Hematopoietic multipotent progenitor cell treated with erythropoietin and hydrocortisone succinate and interleukin-3 and kit ligand, for 17 days (in vitro differentiated cells): ENCODE measurements at places on chromosomes 13 and 19.

GRCh38 chr19:48674921-48675824 is 2.4 kb upstream of the NTN5 start:
- peak; percentile 81 for DNase-seq

DNA sequence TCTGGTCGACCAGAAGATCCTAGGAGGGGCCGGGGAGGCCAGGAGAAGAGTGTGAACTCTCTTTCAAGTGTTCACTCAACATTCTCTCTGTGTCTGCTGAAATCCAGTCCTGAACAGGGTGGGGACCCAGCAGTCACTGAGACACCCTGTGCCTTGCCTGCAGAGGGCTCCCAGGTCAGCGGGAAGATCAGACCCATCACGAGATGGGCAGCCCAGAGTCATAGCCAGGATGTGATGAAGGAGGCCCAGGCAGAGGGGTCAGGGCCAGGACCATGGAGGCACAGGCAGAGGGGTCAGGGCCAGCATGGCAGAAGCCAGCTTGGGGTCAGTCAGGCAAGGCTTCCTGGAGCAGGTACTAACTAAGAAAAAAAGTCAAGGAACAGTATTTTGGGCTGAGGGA is 9.4 kb downstream of the NUMBL start:
- no peak for DNase-seq

GRCh38 chr13:44967704-44968433 is 21.4 kb downstream of the NUFIP1 start:
- no peak for DNase-seq

DNA sequence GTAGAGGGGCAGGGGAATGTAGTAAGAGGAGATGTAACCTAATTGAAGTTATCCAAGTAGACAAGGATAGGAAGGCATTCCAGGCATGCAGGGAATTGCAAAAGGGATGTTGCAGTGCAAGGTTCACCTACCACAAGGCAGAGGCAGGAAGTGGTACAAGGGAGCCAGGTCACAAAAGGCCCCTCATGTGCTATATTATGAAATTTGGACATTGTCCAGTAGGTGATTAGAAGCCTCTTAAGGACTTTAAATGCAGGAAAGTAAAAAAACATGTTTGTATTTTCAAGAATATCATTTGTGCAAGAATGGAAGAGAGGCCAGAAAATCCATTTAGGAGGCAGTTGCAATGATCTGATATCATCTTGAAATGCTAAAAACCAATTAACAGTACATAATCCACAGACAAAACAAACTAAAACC is 111.4 kb downstream of the FRY start:
- DNase-seq, result no peak

DNA sequence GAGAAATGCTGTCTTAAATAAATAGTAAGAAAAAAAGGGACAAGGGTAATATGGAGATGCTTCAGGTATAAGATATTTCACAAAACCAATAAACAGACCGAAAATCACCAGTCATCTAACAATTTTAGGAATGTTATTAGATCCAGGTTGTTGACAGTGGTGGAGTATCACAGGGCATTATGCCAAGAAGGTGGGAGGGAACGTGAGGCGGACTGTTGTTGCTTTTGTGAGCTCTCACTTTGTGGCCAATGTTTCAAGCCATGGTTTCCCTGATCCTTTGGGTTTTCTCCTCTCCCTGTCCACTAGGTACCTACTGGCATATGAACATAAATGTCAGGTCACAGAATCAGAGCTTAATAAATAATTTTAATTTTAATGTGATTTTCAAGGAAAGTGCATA is 790.3 kb upstream of the SLITRK1 start:
- no peak for DNase-seq

GRCh38 chr13:113959198-113959597 is 14.7 kb downstream of the C13orf46 start:
- no peak for DNase-seq

DNA sequence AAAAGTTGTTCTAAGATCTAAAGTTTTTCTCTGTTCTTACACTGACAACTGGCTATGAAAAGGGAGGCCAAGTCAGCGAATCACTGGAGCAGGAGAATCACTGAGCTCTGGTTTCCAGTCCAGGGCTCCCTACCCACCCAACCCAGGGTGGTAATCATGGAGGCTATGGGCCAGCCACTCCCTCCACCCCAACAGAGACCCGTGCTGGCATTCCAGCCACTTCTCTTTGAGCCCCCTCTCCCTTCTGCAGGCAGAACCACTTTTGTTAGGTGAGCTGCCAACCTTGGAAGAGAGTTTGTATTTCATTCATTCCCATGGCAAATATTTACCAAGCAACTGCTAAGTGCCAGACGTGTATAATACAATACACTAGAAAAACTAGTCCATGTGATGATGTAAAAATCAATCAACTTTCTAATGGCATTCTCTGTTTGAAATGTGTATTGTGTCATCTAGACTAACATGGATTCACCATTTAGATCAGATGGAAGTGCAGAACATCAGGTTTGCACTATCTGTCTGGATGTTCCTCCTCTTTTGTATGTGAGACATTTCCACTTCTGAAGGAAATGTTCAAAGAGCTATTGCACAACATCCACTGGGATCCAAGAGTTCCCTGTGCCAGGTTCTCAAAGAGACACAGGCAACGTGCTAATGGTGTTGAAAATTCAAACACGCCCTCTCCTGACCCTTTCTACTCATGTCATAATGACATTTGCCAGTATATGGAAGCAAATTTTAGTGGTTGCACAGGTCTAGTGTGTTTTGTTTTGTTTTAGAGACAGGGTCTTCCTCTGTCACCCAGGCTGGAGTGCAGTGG is 5.3 kb downstream of the MLNR start:
- DNase-seq, result no peak

- no peak for DNase-seq
These were observed 142.3 kb downstream of the KLF12 start for GRCh38 chr13:73991884-73992283.

DNA sequence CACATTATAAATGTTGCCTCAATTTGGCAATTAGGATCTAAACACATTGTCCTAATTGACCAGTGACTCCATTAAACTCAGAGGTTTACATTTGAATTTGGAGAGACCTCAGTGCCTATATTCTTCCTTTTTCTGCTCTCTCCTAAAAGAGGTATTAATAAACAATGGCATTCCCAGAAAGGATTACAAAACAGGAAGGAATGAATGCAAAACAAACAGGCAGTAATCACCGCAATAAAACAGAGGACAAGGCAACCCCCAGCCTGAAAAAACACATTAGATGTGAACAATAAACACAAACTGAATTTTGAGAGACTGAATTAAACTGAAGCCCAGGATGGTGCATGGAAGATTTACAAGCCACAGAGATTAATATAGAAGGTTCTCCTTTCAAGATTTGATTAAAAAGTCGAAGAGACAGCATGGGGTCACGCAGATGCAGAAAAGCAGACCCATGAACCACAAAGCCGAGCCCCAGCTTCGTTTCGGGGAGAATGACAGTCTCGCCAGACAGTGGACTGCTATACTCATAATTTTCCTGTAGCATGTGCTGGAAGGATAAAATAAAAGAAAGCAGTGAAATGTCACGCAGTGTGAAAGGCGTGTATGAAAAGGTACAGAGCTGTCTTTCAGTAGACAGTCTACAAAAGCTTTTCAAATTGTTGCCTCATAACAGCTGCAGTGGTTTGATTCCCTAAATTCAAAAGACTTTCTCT is 503.0 kb downstream of the LIG4 start:
- DNase-seq, result no peak

DNA sequence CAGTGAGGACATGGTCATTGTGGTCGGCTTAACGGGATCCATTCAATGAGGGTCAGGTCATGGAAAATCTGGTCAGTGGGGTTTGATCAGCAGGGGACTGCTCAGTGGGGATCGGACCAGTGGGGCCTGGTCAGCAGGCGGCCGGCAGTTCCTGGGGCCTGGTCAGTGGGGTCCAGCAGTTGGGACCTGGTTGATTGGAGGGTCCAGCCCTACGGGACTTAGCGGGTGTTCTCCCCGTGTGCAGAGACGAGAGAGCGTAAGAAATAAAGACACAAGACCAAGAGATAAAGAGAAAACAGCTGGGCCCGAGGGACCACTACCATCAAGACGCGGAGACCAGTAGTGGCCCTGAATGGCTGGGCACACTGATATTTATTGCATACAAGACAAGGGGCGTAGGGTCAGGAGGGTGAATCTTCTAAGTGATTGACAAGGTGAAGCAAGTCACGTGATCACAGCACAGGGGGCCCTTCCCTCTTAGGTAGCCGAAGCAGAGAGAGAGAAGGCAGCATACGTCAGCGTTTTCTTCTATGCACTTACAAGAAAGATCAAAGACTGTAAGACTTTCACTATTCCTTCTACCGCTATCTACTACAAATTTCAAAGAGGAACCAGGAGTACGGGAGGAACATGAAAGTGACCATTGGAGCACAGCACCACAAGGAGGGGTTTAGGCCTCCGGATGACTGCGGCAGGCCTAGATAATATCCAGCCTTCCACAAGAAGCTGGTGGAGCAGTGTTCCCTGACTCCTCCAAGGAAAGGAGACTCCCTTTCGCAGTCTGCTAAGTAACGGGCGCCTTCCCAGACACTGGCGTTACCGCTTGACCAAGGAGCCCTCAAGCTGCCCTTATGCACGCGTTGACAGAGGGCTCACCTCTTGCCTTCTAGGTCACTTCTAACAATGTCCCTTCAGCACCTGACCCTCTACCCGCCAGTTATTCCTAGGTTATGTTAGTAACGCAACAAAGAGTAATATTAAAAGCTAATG is 62.1 kb upstream of the TPM4 start:
- DNase-seq, result no peak

GRCh38 chr19:4730740-4731171 is 7.1 kb upstream of the DPP9 start:
- DNase-seq, result peak; percentile 63

GRCh38 chr13:97975280-97975847 is 21.9 kb downstream of the IPO5 start:
- no peak for DNase-seq

DNA sequence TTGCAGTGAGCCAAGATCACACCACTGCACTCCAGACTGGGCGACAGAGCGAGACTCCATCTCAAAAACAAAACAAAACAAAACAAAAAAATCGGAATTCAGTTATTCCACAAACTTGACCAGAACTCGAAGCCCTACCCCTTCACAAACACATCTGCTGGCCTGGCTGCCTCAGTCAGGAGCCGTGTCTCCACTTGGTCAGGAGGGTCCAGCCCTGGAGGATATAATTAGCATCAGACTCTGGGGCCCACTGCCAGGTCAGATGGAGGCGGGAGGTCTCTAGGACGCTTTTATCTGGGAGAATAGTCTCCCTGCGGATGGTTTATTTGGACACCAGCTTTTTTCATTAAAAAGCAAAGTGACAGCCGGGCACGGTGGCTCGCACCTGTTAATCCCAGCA is 8.0 kb downstream of the ELL start:
- DNase-seq, result no peak

DNA sequence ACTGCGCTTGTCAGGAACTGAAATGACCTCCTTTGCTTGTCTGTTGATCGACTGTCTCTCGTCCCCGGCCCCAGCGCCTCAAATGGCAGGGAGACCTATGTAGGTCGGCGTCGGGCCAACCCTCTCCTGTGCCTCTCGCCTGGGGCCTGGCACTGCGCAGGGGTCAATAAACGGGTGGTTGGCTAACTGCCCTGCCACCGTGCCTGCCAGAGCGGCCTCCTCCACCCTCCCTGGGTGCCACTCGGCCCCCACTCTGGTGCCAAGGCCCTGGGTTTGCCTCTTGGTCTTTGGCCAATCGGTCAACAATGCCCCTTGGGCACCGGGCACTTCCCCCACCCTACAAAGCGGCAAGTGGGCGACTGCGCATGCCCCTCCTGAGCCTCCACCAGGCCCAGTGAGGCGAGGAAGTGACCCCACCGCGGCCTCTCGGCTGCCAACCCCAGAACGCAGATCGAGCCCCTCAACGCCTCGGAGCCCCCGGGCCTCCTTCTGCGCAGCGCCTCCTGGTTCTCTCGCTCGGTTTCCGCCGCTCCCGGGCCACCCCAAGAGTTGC is 1.1 kb downstream of the KEAP1 start:
- peak; percentile 77 for DNase-seq

DNA sequence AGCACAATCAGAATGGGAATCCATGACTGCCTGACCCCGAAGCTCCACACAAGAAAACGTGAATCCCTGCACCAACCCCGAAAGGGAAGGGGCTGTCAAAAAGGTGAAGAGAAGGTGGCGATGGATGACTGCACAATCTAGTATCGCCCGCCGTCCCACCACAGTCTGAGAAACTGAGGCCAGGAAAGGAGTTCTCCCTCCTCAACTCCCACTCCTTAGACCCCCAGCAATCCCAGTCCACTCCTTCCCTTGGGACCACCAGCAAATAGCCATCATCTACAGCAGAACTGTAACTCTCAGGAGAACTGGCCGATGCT is 451 bp downstream of the NOSIP start:
- DNase-seq, result peak; percentile 17

- DNase-seq, result no peak
These were observed 1047.5 kb upstream of the MIR17HG start for GRCh38 chr13:90300015-90300414.

DNA sequence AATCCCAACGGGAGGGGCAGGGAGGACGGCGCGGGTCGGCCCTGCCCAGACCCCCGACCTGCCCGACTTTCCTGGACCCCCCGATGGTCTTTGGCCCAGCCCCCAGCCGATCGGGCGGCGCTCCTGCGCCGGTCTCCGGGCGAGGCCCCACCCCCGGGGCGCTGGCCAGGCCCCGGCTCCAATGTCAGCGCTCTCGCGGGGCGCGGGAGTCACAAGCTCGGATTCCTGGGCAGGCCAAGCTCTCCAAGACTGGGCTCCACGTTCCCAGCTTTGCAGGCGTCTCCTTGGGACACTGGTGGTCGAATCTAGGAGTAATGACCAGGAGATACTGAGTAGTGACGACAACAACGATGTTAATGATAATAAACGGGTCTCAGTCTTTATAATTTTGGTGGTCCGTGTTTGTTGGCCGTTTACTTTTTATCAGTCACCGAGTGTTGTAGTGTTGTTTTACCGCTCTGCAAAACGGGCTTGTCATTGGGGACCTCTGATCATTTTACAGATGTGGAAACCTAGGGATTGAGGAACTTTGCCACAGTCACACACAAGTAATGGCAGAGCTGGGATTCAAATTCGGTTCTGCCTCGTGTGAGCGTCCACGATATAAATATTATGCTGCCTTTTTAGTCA is 545 bp downstream of the RAD23A start:
- DNase-seq, result peak; percentile 82

- peak; percentile 45 for DNase-seq
These were observed 36.8 kb downstream of the ATP7B start for GRCh38 chr13:51974482-51974881.

GRCh38 chr19:23974941-23975340 is 60.3 kb downstream of the ZNF726 start:
- DNase-seq, result no peak

DNA sequence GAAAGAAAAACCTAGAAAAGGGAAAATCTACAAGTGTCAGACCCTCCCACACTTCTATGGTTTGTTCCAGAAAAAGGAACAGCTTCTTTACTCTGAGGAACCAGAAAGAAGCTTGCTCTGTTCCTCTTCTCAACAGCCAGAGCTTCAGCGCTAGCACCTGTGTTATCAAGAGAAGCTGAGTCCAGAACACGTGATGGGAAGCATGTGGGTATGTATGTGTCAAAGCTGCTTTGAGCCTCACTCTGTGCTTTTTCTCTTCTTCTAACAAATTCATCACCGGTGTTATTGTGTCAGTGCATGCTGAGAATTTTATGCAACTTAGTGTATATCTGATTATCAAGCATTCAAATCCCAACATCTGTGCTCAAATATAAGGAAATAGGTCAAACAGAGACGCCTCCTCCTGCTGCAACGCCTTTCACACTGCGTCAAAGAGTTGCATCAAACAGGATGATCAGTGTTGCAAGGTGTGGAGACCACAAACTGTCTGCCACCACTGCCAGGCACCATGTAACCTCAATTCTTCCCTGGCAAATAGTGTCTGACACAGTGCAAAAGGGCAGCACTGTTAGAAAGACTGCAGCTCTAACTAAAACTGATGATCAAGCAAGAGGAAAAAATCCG is 83.9 kb downstream of the LRRC63 start:
- no peak for DNase-seq
